COR-L47 (cell line): ENCODE measurements at places on chromosomes 1 and 21.
A peak's percentile ranks its signal among the peaks of the same experiment; 100 is the strongest.

GRCh38 chr1:184823080-184823479 is 68.4 kb upstream of the EDEM3 start:
- DNase-seq: no peak

GRCh38 chr21:42892582-42892930 is 553 bp upstream of the NDUFV3 start:
- no peak for DNase-seq

DNA sequence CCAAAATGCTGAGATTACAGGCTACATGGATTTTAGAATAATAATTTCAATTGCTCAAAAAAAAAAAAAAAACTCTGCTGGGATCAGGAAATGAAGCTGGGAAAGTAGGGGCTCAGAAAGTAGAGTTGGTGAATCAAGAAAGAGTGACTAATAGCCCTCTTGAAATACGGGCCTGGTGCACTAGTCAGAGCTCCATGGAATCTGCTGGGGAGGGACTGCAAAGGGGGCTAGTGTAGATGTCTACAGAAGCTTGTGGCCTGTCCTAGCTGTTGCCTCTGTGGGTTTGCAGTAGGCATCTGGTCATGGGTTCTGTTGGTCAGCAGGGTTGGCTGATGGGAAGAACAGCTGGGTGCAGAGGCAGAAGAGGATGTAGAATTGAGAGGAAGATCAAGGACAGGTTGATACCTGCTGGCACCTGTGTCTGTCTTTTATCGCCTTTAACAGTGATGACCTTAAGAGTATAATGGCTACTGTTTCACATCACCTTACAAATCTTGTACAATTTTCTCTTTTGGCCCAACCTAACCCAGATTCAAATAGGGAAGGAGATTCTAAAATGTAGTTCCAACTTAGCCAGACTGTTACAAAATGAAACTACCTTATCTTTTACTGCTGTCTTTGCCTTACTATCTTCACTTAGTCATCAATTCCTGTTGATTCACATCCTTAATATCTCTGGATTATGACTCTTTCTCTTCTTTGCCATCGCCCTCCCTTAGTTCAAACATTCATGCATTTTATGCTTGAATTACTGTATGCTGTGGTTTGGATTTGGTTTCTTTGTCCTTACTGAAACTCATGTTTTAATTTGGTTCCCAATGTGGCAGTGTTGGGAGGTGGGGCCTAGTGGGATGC is 126.2 kb downstream of the GIPC2 start:
- DNase-seq: no peak

- DNase-seq: no peak
Observed at GRCh38 chr1:224751624-224752311, 135.7 kb downstream of the CNIH3 start.

GRCh38 chr1:94417978-94418663 is at the start of gene ABCD3:
Gene ABCD3 (plus strand): TSS chr1:94418389. CDS start chr1:94418479, 90 bp downstream.
- peak; percentile 98 for DNase-seq

DNA sequence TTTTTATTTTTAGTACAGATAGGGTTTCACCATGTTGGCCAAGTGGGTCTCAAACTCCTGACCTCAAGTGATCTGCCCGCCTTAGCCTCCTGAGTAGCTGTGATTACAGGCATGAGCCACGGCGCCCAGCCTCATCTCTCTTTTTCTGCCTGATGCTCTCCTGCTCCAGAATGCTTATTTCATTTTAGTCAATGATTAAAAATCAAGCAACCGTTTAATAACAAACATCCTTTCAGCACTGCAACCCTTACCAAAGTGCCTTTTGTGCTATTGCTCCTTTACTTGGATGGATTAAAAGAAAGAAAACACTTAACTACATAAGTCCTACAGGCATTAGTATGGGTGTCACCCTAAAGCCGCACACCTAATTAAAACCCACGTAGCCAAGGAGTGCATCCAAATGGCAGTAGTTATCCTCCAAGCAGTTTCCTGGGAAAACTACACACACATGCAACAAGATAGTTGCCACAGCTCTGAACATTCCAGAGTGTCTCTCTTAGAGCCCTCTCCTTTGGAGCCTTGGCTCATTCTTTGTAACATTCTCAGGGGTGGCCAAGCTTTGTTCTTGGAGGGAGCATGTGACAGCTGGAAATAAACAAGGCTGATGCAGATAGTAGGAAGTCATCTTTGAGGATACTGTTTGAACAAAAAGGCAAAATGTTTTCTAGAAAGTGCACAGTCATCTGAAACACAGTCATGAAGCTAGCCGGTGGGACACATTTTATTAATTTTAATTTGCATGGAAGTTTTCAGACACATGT is 51.2 kb downstream of the KCNJ15 start:
- no peak for DNase-seq

DNA sequence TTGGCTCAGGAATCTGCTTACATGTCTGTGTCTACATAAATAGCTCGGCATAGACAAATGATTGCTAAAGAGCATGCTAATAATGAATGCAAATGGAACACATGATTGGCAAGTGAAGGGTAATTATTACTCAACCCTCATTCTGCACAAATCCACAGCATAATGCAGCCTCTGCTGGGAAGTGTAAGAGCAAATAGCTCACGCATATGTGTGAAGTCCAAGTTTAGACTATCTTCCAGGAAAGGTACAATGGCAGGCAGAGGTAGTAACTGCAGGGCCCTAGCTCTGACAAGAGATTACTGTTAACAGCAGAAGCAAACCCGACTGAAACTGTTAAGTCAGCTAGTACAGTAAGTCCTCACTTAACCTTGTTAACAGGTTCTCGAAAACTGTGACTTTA is 7.0 kb upstream of the IL6R start:
- no peak for DNase-seq

DNA sequence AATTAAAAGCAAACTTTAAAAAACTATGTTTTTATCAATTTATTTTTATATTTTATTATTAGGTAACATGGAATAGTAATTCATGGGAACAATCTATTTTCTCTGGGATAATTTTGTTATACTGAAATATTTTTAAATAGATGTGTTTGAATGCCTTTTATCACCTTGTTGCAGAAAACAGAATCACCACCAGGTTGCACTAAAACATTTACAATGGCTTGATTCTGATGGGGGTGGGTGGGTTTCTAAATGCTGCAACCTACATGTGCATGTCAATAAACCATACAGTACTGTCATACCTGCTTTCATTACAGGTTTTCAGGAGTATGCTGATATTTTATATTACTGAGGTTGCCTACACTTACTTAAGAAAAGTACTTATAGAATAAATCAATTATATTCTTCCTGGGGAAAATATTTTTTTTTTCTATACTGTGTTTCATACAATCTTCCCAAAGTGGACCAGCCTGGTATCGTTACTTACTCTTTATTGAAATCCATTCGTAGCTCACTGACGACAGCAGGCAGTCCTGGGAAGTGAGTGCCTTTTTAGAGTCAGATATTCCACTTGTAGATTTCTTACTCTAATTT is 132.8 kb downstream of the PTPRC start:
- DNase-seq: peak; percentile 71

- no peak for DNase-seq
Observed at GRCh38 chr1:240031414-240031813, 60.3 kb upstream of the FMN2 start.

- DNase-seq: no peak
Observed at GRCh38 chr1:88311265-88311664, 372.8 kb upstream of the PKN2 start.

DNA sequence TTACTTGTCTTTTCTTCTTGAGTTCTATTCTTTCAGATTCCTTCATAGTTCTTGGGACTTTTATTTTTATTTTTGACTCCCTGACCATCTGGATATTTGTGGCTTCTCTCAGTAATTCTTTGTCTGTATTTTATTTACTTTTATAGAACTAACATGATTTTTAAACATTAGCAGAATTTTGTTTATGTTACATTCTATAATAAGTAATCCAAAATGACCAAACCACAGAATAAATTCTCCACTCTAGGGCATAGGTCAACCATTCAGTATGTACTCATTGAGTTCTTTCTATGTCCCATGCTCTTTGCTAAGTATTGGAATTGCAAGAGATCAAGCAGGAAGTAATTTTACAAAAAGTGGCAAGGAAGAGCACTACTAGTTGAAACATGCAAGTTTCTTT is 969.0 kb downstream of the TTLL7 start:
- DNase-seq: no peak

- DNase-seq: peak; percentile 50
Observed at GRCh38 chr1:15835205-15835740, 12.2 kb upstream of the SPEN start.
